Activated CD8-positive, alpha-beta memory T cell treated with anti-CD3 and anti-CD28 coated beads for 48 hours (primary cell): ENCODE measurements at places on chromosomes 2 and 18.

GRCh38 chr2:201366146-201366545 is 9.0 kb upstream of the FLACC1 start:
- no peak for DNase-seq

DNA sequence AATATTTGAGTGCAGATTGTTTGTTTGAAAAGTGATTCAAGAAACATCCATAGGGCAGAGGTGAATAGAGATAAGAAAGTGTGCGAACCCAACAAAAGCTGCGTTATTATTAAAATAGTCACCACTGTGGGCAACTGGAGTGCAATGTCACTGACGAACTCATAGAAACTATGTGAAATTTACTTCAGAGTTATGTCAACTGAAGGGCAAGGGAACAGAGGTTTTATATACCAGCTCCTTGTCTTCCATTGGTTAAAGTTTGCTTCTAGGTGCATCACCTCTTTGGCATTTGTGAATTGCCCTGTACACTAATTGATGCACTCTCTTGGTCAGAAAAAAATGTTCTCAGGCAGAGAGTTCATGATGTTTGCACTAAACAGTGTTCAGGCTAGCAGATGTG is 110.5 kb upstream of the NYAP2 start:
- DNase-seq, result no peak

- DNase-seq, result no peak
Observed at GRCh38 chr2:9968553-9969497, 17.3 kb downstream of the GRHL1 start.

DNA sequence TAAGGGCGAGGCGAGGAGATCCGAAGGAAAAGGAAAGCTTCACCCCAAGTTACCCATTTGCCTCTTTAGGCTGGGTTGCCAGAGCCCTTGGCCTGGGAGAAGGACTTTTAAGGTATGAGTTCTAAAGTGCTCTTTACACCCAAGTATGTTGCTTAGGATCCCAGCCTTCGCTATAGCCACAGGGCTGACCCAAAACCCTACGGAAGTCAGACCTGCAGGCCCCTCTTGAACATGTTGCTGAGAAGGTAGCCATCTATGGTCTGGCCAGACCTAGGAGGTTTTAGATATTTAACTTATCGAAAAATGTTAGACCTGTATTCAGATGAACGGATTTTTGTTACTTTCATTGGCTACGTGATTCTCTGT is 95.4 kb downstream of the PMS1 start:
- DNase-seq, result no peak

GRCh38 chr18:62659698-62660097 is 55.6 kb upstream of the PHLPP1 start:
- DNase-seq, result no peak

DNA sequence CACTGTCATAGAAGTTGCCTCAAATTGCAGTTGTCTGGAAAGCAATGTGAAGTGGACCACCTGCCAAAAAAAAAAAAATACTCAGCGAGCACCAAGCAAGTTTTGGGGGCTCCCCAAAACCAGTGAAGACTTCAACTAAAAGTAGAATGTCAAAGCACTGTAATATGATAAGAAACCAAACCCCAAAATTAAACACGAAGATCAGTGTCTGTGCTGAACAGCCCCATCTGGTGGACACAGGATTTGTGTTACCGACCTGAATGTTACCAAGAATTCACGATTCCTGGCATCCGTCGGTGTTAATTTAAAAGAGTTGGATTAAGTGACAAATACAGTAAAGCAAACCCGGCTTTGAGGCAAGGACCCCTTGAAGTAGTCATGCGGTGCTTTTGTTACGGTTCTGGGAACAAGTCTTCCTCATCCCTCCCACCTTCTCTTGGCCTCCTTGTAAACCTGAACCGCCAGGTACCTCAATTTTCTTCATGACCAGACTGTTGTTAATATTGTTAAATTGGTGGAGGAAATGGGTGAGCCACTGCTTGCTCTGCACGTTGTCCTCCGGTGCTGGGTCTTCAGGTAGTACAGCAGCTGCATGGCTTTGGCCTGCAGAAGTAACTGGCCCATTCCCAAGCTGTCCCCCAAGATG is 31.3 kb upstream of the SSB start:
- DNase-seq, result no peak

DNA sequence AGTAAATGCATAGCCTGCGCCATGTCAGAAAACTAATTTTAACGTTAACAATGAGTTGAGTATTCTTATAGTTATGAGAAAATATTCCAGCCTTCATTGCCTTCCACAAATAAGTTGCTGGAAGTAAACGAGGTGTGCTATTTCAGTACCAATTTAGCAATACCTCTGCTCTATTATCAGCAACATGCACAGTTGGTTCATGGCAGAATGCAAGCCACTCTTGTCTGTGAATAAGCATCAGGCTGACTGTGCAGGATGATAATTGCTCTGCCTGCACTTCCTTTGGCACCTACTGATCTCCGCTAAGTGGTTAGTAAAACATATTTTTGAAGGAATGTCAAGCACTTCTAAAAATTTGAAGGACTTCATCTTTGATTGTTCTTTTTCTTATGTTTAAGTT is 261.9 kb upstream of the SIX3 start:
- no peak for DNase-seq

- no peak for DNase-seq
Observed at GRCh38 chr2:62873603-62874002, 168.1 kb downstream of the EHBP1 start.

GRCh38 chr2:10145519-10146357 is 23.2 kb downstream of the RRM2 start:
- no peak for DNase-seq

DNA sequence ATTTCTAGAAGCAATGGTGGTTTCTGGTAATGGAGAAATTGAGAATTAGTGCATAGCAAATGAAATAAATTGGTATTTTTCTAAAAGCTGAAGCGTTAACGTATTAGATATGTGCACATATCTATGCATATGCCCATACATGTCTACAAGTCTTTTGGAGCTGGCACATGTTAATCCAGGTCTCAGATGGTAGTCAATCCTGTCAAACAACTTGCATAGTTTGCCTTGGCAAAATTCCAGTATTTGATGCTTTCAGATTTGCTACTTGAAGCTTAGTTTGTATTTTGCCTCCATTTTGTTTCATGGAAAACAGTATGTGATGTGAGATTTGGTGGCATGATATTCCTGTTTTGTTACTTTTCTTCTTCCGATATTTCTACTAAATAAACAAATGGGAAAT is 304.6 kb downstream of the PARD3B start:
- DNase-seq, result no peak

DNA sequence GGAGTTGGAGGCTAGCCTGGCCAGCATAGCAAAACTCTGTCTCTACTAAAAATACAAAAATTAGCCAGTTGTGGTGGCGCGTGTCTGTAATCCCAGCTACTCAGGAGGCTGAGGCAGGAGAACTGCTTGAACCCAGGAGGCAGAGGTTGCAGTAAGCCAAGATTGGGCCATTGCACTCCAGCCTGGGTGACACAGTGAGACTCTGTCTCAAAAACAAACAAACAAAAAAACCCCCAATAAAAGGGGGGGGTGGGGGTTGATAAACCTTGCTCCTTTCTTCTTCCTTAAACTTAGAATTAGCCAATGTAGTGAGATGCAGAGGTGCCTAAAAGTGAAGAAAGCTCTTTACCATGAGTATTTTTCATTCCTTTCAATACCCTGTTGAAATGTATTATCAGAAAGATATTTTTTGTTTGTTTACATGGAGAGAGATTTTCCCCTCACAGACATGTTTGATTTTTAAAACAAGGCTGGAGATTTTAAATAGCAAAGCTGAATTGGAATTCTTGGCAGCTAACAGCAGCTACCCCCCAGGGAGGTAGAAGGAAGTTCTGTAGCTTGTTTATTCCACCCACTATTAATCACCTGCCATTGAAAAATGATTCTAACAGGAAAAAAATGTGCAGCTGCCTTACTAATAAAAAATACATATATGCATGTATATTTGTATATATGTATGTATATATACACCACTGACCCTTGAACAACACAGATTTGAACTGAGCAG is 48.6 kb downstream of the GYPC start:
- no peak for DNase-seq

DNA sequence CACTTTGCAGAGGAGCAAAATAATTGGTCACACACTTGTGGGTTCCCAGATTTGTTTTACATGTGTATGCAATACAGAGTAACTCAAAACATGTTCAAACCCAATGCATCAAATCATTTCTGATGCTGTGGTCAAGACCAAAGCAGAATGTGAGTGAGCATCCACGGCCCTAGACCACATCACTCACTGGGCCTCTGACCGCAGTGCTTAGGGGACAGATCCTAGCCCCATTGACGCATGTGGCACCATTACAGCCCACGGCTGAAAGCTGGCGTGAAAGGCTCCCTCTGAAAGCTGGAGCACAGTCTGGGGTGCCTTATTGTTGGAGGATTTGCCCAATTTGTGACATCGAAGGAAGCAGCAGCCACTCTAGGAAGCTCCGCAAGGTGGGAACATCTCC is 498.8 kb upstream of the TCF4 start:
- no peak for DNase-seq

GRCh38 chr2:41736105-41736567 is 311.7 kb upstream of the PKDCC start:
- no peak for DNase-seq

DNA sequence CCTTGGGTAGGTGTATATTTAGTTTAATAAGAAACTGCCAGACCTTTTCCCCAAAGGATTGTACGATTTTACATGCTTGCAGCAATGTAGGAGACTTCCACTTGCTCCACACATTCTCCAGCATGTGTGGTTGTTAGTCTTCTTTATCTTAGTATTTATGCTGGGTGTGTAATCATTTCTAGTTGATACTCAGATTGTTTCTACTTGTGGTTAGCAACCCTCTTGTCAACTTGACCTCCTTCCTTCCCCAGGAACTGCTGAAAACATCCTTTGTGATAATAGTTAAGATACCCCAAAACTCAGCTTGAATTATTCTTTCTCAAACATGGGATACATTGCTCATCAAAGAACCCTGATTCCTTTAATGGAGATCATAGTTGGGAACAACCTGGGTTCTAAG is 37.2 kb upstream of the CYBRD1 start:
- no peak for DNase-seq

DNA sequence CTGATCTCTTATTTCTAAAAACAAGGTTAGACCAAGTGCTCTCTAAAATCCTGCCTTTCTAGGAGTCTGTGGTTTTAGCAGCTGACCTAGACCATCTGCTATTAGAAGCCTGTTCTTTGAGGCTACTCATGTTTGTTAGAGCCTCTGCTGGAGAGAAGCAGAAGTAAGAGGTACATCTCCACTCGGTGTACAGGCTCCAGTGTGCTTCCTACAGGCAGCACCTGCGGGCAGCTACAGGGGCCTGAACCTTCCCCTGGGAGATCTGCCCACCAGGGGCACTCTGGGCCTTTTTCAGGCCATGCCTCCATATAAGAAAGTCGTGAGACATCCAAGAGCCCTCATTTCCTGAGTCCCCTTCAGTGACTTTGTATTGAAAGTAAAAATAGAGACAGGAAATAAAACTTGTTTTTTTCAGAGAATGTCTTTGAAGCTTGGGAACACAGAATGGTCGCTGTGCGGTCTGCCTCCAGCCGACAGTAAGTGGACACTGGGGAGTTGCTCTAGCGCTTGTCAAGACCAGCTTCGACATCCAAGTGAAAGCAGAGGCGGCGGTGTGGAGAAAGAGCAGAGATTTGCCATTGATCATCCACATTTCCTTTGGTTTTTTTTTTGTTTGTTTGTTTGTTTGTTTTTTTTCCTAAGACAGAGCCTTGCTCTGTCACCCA is 31.7 kb downstream of the ONECUT2 start:
- DNase-seq, result no peak

DNA sequence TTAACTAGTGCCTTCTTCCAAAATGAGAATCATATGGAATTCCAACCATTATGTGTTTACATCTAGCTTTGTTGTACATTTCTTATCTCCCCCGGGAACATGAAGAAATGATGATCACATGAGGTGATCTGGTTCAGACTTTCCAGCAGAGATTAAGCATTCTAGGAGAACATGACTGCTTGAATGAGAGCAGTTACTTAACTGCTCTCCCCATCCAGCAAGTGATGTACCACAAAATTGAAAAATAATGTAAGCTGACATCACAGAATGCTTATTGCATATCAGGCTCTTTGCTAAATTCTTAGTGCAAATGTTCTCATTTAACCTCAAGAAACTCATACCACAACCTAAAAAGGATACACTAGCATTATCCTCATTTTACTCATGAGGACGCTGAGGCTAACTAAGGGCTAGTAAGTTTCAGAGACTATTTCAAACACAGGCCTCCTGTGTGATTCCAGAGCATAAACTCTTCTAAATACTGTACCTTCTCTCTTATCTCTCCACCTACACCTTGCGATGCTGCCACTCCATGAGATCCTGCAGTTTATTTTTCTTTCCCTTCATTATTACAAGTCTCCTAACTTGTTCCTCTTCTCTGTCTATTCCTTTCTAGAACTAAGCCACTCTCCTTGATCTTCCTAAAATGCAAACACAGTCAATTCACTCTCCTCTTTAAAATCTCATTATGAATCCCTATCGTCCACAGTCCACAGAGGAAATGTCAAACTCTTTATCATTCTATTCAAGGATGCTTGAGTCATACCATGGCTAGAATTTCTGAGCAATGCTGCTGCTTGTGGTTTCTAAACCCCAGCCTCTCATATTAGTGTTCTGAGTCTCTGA is 1224.8 kb upstream of the ZEB2 start:
- DNase-seq, result no peak

GRCh38 chr2:224449212-224450147 is 47.6 kb upstream of the FAM124B start:
- no peak for DNase-seq

GRCh38 chr2:1650085-1650872 is 94.0 kb downstream of the PXDN start:
- no peak for DNase-seq

DNA sequence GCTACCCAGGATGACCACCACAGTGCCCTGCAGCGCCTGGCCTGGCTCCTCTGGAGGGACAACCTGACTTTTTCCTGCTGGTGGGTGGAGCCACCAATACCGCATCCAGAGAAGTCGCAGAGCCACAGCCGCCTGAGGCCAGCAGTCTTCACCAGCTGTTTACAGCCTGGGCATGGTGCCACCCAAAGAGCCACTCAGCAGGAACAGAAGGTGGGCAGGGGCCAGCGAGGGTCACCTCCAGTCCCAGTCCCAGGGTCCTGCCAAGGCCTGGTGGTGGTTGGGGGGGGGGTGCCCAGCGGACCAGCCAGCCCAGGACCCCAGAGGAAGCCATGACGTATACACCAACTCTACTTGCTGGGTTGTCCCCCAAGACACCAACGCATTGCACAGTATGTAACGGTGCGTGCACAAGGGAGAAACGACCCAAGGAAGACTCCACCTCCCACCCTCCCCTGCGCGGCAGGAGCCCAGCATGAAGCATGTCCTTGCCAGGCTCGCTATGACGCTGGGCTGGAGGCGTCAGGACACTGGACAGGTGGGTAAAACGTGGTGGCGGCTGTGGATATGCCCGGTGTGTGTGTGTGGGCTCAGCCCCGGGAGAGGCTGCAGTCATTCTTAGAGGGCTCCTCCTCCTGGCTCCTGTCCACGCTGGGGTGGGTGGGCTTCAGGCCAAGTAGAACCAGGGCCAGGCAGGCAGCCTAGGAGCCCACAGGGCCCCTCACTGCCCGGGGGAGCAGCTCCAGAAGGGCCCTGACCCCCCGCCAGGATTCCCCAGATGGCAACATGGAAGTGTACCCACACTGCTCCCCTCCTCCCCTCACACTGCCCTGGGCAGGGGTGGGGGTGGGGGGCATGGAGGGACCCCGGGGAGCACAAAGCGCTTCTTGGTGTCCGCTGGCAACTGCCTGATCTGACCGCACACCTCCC is 49.3 kb downstream of the HS6ST1 start:
- DNase-seq, result no peak

GRCh38 chr2:31411771-31412170 is 2.8 kb downstream of the XDH start:
- DNase-seq, result no peak

GRCh38 chr2:26706616-26707473 is 14.3 kb downstream of the KCNK3 start:
- DNase-seq, result no peak

GRCh38 chr2:119240311-119241204 is 16.9 kb downstream of the STEAP3 start:
- DNase-seq, result no peak
